ENCODE measurements at places on chromosomes 4 and X.

DNA sequence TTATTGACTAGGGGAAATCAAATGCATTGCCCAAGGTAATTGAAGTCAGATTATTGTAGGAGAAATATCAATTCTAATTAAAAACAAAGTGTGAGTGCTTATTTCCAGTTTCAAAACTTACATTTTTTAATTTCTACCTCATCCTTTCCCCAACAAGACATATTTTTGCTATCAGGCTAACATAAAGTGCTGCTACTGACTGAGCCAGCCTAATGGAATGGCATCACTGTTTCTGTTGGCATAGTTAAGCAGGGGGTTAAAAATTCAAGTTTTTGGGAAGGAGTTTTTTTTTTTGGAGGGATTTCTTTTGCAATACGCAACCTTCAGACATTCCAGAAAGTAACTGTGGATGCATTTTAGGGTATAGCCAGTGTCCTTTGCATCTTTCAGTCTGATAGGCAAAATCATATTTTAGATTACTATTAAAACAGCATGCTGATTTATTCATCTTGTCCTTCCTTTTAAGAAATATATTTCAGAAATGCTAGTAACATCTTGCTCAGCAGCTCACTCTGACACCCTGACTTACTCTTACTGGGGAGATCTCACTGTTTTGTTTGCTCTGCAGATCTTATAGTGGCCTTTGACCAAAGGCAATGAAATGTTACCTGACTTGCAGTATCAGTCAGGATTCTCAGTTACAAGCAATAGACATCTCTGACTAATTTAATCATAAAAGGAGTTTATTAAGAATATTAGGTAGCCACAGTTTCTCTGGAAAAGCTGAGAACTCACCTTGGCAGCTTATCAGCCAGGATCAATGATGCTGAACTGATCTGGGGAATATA, 24.4 kb downstream of the GAB1 start:
- no peak for DNase-seq

DNA sequence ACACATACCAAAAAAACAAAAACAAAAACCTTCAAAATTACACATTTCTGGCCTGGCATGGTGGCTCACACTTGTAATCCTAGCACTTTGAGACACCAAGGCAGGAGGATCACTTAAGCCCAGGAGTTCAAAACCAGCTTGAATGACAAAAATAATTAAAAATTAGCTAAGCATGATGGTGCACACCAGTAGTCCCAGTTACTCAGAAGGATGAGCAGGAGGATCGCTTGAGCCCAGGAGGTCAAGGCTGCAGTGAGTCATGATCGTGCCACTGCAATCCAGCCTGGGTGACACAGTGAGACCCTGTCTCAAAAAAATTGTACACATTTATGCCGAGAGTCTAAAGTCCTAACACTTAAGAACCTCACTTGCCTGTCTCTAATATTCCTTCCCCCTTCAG, 18.3 kb downstream of the SLC39A8 start:
- DNase-seq, result no peak

DNA sequence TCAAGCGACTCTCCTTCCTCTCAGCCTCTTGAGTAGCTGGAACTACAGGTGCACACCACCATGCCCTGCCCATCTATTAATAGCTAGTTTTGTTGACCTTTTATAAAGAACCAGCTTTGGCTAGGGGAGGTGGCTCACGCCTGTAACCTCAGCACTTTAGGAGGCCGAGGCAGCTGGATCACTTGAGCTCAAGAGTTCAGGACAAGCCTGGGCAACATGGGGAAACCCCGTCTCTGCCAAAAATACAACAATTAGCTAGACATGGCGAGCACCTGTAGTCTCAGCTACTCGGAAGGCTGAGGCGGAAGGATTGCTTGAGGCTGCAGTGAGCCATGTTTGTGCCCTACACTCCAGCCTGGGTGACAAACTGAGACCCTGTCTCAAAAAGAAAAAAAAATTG, 2.7 kb downstream of the TKTL1 start:
- peak; percentile 24 for DNase-seq

DNA sequence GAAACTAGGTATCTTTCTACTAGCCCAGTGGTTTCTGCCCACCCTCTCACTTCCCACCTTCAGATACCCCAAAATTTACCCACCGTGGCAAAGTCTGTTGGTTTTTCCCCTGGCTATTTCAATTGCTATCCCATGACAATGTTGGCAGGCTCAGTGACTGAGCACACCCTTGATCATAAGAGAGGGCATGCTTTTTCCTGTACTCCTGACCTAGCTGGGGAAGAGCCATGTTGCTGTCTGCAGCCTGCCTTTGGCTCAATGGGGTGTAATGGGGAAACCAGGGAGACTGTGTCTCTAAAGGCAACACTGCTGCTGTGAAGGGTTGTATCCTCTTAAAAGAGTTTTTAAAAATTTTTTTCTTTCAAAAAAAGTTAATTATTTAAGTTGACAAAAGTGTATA, 90.4 kb upstream of the CITED1 start:
- DNase-seq, result no peak

DNA sequence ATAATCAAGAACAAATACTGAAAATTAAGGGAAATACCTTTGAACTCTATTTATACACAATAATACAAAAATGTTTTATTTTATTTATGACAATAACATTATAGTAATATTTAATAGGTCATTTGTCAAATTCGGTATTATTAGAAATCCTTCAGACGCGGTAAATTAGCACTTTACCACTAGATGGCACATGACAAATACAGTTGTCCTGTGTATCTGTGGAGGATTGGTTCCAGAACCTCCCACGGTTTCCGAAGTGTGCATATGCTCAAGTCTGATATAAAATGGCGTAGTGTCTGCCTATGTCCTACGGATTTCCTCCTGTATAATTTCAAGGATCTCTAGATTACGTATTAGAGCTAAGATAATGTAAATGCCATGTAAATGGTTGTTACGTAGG, 8.1 kb upstream of the LINC00632 start:
- peak; percentile 19 for DNase-seq

DNA sequence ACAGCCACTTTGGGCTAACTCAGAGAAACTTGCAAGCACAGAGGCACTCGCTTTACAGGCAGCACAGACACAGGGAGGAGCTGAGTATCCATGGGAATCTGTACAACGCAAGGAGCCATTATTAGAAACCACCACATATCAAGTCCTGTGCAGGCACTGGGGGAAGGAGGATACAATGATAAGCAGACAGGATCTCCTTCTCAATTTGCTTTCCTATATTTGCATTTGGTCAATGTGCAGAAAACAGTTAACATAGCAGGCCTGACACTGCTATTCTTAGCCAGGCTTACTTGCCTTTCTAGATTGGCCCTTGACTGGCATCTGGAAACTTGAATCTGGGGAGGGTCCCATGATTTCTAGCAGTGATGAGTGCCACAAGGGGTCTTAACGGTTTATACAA, 65.8 kb downstream of the TEC start:
- no peak for DNase-seq

- DNase-seq, result no peak
Measured at GRCh38 chrX:77528034-77528433, 80.8 kb downstream of the FGF16 start.

- peak; percentile 51 for DNase-seq
Measured at GRCh38 chr4:55458611-55459010, 62.9 kb downstream of the TMEM165 start.

DNA sequence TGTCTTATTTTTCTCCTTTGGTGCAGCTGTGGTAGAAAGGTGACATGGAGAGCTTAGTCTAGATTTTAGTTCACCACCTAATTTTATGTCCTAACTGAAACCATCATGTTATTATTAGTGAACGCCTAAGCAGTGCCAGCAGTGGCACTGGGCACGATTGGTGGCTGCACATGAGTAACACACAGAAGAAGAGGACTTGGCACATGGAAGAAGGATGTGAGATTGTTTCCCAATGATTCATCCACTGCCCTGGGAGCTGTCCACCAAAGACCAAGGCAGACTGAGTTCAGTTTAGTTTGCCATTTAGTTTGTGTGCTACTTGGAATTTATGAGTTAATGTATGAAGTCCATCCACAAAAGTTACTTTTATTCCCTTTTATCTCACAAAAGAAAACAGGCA, 68.1 kb upstream of the NAP1L5 start:
- DNase-seq, result peak; percentile 78

GRCh38 chr4:142952821-142953580, 106.9 kb upstream of the INPP4B start:
- no peak for DNase-seq

GRCh38 chr4:73450398-73451004, 14.5 kb downstream of the AFP start:
- DNase-seq, result peak; percentile 88

DNA sequence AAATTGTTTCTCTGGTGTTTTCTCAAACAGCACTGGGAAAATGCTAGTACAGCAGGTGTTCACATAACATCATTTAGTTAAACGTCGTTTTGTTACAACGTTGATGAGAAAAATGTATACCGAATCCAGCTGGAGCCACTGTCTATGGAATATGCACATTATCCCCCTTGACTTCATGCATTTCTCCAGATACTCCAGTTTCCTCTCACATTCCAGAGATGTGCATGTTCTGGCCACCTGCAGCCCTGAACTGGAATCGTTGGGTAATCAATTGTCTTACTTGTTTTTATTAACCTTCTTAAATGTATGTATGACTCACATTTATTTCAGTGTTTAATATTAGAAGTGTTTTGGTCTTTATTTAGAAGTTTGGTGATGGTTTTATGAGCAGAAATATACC, 18.4 kb upstream of the ODAM start:
- no peak for DNase-seq

GRCh38 chrX:109855501-109855900, 122.4 kb upstream of the ACSL4 start:
- DNase-seq, result no peak

DNA sequence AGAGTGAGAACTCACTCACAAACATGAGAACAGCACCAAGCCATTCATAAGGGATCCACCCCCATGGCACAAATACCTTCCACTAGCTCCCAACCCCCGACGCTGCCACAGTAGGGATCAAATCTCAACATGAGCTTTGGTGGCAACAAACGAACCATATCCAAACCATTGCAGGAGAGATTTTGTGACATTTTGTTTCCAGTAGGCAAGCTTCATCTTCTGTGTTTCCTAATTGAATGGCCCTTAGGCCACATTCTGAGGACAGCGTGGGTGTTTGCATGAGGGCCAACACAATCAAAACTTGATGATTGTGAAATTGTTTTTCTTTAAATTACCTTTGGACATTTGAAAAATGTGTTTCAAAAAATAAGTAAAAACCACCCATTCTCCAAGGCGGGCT, 102.6 kb upstream of the LNX1 start:
- DNase-seq, result no peak

DNA sequence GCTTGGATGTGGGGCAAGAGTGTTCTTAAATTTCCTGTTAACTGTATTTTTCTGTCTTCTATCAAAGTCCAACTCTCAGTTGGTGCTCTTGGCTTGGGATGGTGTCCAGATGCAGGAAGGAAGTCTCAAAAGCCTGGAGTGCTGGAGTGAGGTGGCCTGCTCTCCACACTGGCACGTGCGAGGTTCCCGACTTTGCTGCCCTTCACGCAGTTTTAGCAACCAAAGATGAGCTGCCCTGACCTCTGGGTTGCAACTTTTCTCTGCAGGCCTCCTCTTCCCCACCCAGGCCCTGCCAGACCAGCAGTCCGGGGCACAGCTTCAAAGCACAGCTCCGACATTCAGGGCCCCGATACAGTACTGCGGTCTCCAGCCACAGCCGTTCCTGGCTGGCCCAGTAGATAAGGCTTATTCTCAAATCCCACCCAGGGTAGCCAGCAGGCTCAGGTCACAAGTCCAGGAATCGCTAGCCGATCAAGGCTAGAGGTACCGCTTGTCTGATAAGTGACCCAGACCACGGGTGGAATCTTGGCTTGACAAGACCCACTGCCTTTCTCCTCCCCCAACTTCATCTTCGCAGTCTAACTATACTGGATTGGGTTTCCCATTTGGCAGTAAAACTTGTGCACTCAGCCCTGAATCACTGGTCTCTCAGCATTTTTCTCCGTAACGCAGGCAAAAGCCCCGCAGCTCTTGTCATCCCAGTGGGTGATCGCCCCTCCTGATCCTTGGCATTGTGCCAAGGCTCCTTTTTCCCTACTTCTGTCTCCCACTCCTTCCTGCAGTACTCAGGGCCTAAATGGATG, 21.8 kb upstream of the JADE1 start:
- DNase-seq, result no peak

DNA sequence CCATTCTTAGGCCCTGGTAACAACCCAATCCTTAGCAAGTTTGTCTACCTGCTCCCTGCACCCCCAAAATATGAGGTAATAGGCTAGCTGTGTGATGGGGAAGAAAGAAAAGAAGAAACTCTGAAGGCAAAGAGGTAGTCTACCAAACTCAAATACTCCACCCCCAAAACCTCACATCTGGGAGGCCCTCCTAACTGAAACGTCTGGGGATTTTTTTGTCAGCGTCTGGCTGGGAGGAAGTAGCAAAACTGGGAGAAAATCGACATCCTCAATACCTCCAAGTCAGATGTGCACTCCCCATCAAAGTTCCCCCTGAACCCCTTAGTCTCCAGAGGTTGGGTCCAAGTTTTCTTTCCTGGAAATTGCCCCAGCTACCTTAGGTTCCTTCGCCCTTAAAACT, 1.0 kb downstream of the LAMP2 start:
- no peak for DNase-seq

DNA sequence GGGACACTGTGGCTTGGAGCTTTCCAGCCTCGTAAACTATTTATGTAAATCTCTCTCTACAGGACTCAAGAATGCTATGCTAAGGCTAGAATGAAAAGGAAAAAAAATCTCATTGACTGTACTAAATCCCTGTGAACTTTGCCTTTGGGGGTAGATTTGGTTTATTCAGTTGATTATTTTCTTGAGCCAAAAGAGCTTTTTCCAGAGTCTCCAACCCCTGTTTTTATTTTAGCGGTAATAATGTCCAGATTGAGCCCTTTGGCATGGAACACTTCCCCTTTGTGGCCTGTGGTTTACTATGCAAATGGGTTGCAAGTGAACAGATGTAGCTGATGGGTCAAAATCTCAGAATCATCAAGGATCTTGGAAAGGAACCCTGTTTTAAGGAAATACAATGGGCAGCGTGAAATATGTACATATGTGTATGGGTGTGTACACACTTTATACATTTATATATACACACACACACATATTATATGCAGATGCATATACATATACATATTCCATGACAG, 72.9 kb downstream of the FAM9B start:
- DNase-seq, result no peak

DNA sequence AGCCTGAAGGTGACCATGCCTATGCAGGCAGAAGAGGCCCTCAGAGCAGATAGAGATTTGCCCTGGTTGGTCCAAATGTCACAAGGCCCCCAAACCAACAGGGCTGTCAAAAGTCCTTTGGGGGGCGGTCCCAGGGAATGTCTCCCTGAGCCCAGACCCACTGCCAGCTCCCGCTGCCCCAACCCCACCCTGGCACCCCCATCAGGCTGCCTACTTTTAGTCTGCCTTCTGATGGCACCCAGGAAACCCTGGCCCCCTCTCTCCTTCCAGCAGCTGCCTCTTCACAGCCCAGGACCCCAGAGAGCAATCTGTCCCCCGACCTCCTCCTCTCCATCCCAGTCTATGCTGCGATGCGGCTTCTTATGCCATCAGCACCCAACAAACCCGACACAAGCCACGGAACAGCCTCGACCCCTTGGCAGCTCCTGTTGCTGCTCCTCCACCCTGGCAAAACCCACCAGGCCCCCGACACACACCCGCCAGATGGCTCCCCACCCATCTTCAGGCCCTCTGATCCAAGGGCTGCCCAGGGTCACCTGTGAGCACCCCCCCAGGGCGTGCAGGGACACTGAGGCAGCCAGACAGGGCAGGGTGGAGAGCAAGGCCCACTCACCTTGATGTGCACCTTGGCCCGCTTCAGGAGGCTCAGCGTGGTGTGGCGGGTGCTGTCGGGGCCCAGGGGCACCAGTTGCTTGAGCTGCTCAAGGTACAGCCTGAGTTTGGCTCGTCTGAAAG, 9.9 kb downstream of the MXD4 start:
- DNase-seq, result no peak
